C1 segment of cervical spinal cord (tissue), 14 donors: ENCODE measurements at places on chromosomes 2 and 18.

GRCh38 chr2:219177552-219178376 lies at the start of gene RETREG2:
Gene RETREG2 (plus strand): TSS chr2:219178275. CDS start chr2:219178353, 78 bp downstream.
- peak; percentile 92 for DNase-seq

GRCh38 chr2:122804494-122804893 lies 1049.0 kb downstream of the TSN start:
- DNase-seq, result no peak

DNA sequence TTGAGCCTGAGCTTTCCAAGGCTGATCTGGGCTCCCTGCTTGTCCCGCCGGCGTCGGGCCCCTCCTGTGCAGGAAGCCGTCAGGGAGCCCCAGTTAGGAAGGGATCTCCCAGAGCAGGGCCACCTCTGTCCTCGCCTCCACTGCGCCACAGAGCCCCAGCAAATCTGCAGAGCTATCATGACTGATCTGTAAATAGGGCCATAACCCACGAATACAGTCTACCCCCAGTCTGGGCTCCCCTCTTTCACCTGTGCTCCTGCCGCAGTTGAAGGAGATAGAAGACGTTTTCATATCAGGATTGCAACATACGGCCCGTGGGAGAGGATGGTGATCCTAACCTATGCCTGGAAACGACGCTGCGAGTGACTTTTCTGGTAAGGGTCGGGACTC lies 138.7 kb downstream of the PTGR3 start:
- no peak for DNase-seq

DNA sequence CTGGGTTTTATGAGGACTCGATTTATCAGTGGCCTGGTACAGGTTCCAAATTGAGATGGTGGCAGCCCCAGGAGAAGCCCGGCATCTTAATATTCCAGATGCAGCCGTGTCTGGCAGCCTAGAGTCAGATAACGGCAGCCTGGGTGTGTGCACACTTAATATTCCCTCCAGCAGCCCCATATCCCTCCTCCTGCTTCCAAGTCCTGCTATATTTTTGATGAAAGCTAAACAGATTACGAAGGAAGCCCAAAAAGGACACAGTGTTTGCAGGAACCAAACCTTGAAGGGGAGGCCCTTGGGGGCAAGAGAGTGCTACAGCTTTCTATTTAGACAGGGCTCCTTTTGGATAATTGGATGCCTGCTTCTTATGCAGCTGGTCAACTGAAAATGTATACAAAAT lies 25.1 kb upstream of the ALK start:
- no peak for DNase-seq

DNA sequence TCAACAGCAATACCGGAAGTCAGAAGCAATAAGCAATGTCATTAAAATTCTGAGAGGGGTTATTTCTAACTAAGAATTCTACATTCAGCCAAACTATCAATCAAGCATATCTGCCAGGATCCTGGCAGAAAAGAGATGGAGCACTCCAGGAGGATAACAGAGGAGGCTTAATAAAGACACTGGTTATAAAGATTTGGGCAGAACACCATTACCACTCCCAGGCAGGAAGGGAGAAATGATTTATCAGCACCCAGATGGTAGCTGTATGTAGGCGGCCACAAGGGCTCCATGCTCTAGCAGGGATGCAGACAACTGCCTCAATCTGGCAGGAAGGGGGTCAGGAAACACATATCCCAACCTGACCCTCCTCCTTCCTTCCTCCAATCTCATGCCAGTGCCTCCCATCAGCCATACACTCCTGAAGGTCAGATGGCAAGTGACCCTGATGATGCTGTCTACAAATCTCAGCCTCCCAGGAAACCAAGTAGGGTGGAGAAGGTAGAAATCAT lies 20.5 kb upstream of the TNFAIP6 start:
- DNase-seq, result no peak
